Amniotic stem cell (primary cell): ENCODE measurements at places on chromosomes 3 and 15.

DNA sequence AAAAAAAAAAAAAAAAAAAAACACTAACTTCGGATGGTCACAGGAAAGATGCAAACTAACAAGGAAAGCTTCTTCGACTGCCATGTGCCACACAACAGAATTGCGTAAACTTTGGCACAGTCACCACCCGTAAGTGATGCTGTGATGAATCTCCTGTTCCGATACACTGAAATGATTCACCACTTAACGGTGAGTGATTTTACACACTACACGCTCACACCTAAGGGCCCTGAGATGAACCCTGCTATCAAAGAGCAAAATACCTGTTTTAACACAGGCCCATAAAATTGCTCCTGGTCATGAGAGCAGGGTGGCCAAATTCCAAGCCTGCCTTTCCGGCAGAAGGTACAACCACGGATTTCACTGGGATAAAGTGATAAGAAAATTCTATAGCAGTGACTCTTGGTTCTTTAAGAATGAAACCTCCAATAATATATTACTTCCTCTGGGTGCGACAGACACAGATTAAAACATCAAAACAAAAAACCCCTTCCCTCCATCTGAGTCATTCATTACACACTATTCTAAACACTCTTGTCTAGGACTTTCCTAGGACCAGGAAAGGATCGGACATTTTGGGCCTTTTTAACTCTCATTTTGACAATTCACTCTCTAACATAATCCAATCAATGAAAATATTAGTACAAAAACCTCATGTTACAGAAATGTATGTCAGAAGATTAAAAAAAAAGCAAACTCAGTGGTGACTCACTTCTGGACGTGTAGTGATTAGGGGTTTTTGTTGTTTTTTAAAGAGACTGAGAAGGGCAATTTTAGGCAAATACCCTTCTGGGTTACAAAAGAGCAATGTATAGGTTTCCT, 28.3 kb downstream of the LRIG1 start:
- no peak for DNase-seq

DNA sequence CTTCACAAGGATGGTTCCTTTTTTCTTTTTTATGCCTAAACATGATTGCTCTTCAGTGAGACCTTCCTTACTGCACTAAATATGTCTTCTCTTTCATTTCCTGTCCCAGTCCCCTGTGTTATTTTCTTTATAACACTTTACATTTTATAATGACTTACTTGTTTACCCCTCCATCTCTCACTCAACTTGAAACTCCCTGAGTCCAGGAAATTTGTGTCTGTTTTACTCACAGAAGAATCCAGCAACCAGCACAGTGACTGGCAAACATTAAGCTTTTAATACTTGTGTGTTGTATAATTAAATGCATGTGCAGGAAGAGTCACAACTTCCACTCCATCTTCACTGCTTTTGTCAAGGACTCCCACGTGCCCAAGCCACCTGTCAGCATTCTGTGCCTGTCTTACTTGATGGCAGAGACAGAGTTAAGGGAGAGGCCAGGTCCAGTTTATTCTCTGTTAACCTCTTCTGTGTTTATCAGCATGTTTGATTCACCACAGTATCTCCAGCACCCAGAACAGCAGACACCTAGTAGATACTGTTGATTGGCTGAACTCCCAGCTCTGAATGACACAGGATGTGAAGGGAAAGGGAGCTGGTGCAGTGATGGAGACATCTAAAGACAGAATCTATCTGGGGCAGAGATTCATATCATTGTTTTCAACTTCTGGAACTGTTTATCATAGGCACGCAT, 42.8 kb downstream of the SSR3 start:
- no peak for DNase-seq

DNA sequence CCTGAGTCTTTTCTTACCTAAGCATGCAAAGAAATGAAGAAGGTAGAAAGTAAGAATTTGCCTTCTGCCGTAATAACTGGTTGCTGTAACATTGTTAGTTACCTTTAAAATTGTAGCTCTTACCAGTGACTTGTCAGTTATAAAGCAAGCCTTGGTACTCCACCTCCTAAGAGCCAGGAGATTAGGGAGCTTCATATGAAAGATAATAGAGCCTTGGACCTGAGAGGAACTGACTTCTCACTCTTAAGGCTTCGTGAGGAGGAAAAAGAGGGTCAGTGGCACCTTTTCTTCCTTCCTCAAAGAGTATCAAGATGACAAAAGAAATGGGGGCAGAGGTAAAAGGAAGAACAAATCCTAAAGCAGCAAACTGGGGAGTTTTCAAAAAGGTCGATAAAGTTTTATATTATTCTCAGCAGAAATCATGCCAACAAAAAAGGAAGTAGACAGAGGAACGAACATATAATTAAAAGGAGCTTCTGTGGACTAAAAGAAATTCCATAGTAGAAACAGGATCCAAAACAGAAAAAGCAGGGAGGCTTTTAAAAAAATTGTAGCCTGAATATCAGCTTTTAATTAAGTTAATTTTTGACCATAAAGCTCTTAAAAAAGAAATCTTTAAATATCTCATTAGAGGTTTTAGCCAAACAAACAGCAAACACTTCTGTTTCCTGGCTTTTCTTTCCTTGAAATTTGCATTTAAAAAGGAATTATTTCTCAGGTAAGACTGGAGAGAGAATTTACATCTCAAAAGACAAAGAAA, 847.1 kb upstream of the ALCAM start:
- DNase-seq, result no peak

DNA sequence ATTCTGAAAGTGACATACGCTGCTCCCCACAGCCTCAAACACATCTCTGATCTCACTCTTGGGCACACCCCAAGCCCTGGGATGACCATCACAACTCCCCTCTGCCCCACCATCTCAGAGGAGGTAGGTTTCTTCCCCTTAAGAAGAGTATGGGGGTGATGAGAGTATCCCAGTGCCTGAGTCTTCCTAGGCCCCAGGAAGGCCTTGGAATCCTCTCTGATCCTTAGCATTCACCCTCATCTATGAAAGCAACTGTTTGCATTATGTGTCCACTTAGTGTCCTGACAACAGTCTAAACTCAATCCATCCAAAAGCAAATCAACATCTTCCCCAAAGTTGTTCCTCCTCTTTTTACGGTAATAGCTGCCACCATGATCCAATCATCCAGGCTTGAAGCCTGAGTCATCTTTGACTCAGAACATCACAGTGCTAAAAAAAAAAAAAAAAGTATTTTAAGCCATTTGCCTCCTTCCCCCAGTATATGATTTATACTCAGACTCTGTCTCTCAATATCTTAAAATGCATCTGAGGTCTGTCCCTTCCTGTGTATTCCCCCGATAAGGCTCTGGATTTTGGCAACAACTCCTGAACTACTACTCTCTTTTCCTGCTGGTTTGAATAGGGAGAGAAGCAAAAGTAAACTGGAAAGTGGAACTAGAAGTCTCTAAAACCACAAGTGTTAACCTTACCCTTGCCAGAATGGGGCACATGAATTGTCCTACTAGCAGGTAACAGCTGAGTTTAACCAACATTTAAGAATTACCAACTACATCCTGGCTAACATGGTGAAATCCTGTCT, 22.5 kb downstream of the POPDC2 start:
- peak; percentile 43 for DNase-seq

DNA sequence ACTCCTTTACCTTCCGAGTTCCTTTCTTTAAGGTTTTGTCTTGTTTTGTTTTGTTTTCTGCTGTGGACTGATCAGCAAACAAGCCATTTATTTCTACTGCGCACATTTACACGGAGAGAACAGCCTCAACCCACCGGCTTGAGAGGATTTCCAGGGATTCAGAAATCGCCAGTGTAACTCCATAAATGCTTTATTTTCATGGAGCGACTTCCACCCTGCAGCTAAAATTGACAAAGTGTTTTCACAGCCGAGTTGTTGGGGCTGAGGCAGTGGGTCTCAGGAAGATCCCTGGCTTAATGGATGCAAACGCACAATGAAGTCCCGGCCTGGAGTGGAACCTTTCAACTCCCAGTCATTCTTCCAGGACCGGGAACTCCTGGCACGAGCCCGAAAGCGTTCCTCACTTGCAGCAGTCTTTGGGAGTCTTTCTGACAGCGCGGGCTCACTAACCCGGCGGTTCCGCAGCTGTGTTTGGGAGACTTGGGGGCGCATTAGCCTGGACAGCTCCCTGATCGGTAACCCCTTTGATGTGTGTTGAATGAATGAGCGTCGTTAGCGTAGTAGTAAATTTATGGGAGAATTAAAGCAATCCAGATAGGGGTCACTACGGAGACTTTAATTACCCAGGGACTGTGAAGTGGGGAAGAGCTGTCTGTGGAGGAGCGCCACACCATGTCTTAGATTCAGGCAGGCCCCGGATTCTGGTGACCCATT, 785 bp upstream of the MYRIP start:
- DNase-seq, result no peak

DNA sequence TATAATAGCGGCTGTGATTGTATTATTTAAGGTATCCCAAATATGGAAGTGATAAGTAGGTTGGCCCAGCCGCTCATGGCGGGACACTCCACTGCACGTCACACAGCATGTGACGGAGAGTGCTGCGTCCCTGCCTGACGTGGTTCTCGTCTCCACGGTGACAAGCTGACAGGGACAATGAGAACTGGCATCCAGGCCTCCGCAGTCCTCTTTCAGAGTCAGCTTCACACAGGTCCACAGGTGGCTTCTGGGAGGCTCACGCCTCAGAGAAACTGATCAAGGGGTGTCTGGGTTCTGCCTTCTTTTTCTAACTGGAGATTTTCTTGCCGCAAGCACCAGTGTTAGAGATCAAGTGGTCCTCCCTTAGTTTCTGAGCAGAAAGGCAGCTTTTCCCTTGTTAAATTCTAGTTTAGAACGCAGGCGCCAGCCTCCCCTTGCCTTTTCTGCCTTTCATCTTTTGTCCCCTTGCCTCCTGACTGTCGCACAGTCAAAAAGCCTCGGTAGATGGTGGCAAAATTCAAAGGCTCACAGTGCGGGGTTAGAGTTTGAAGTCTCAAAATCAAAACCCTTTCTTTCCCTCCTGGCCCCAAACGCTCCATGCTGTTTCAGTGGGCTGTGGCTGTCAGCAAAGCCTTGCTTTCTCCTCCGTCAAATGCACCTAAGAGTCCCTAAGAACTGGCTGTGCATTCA, 120.9 kb downstream of the ATP10A start:
- DNase-seq, result no peak

DNA sequence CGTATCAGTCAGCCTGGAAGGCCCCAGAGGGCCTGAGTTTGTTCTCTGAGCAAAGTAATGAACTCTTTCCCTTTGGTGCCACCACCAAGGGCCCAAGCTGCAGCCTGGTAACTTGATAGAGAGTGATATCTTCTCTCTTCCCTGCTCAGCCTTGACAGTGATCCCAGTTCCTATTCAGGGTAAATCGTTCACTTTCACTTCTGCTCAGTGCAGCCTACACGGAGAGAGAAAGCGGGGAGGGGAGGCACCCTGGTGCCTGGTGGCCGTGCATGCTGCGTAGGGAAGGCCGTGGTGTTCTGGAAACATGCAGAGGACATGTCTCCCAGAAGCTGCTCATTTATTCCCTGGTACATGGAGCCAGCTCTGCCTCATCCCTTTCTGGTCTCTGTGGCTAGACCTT, 54.9 kb downstream of the KIF9 start:
- no peak for DNase-seq
